ENCODE measurements at places on chromosomes 1 and 21.

DNA sequence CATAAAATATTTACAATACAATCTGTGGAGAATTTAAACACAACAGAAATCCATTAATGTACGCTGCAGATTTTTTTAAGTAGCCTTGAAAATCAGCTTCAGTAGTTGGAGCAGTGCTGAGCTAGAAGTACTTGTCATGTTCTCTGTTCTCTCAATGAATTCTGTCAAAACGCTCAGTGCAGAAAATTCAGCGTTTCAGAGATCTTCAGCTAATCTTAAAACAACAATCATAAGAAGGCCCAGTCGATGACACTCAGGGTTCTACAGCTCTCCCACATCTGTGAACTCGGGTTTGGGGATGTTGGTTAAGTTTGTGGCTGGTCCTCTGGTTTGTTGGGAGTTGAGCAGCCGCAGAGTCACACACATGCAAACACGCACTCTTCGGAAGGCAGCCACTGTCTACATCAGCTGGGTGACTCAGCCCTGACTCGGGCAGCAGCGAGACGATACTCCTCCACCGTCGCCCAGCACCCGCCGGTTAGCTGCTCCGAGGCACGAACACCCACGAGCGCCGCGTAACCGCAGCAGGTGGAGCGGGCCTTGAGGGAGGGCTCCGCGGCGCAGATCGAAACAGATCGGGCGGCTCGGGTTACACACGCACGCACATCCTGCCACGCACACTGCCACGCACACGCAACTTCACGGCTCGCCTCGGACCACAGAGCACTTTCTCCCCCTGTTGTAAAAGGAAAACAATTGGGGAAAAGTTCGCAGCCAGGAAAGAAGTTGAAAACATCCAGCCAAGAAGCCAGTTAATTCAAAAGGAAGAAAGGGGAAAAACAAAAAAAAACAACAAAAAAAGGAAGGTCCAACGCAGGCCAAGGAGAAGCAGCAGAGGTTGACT lies 161.2 kb downstream of the RUNX1 start:
- H3K4me1 ChIP-seq, result peaks cover 4% of the 10 kb centered on the region
- no peaks in the 10 kb centered on the region for H3K36me3 ChIP-seq
- H3K27ac ChIP-seq, result peak overlapping the region; percentile 81
- H3K27me3 ChIP-seq, result peaks cover 4% of the 10 kb centered on the region
- peak; percentile 69 for DNase-seq

- H3K4me1 ChIP-seq, result peaks cover 5% of the 10 kb centered on the region
- H3K27ac ChIP-seq, result no peak overlapping the region
- no peaks in the 10 kb centered on the region for H3K36me3 ChIP-seq
- H3K27me3 ChIP-seq, result peaks cover 9% of the 10 kb centered on the region
- no peak overlapping the region for H3K4me3 ChIP-seq
- DNase-seq, result no peak
Measured at GRCh38 chr1:21511579-21512522, 2.6 kb downstream of the ALPL start.

GRCh38 chr1:229554886-229555621 lies 3.5 kb downstream of the ABCB10 start:
- no peak overlapping the region for H3K4me3 ChIP-seq
- H3K36me3 ChIP-seq, result no peaks in the 10 kb centered on the region
- H3K4me1 ChIP-seq, result peaks cover 37% of the 10 kb centered on the region
- DNase-seq, result no peak
- no peak overlapping the region for H3K27ac ChIP-seq

GRCh38 chr1:116933606-116934515 lies 24.1 kb downstream of the PTGFRN start:
- H3K27ac ChIP-seq, result no peak overlapping the region
- H3K4me1 ChIP-seq, result no peaks in the 10 kb centered on the region
- H3K36me3 ChIP-seq, result no peaks in the 10 kb centered on the region
- no peak for DNase-seq
- H3K27me3 ChIP-seq, result no peaks in the 10 kb centered on the region

GRCh38 chr1:244077473-244078220 lies 26.6 kb downstream of the ZBTB18 start:
- no peak for DNase-seq

All from ascending aorta (tissue), 2 donors.